ENCODE measurements at places on chromosomes 4 and X.

DNA sequence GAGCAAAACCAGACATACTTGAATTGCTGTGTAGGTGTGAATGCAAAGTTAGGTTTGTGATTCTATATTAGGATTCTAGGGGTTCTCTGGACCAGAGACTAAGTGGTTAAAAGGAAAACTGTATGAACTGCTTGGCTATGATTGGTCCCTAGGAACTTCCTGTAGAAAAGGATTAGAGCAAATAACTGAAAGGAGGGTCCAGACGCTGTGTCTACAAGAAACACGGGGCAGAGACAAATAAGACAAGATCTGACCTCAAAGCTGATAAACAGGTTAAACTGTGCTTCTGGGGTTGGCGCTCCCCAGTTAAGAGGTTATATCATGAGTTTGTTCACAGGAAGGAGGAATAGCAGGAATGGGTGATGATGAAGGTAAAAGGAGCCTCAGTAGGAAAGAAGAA, 183.6 kb downstream of the MGST2 start:
- no peak for DNase-seq

DNA sequence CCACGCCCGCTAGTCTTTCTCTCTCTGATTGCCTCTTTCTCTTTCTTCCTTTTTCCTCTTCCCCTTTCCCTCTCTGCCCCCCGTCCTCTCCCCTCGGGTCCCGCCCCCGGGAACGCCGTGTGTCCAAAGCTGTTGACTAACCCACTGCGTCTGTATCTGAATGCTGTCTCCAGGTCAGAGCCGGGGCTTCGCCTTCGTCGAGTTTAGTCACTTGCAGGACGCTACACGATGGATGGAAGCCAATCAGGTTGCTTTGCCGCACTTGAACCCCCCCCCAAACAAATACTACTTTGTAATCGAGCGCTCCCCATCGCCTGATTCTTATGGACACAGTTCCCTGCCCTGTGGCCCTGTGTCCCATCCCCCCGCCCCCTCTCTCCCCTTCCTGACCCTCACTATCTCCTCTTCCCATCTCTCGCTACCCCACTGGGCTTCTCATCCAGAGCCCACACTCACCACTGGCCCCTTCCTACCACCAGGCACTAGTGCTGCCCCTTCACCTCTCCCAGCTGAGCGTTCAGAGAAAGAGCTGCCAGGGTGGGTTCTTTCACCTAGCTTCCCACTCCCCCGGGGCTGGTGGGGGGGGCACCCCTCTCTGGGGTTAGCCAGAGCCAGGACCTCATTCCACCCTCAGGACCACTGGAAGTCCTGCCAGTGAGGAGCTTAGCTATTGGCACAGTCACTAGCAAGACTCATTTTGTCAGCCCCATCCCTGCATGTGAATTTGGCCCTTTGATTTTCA, 18.6 kb upstream of the UBA1 start:
- no peak for DNase-seq

DNA sequence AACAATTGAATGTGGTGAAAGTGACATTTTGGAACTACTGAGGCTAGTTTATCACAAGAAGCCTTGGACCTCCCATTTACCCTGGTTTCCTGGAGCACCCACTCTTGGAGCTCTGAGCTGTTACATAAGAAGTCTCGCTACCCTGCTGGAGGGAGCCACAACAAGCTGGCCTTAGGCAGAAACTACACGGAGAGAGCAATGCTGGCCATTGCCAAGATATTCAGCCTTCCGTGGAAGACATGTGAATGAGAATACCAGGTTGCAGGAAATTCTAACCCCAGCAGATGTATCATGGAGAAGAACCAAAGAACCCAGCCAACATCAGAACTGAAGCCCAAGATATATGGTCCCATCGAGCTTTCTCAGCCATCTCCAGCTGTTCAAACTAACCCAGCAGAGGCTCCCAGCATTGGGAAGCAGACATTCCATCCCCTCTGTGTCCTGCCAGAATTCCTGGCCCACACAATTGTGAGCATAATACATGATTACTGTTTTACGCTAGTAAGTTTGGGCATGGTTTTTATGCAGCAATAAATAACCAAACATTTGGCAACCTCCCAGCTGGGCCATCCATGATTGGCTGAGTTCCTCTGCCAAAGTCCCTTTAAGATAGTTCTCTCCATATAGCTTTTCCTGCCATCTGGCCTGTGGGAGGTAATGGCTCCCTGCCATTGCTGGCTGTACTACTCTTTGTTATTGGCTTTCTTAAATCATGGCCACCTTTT, 17.9 kb upstream of the PDE5A start:
- DNase-seq, result no peak

DNA sequence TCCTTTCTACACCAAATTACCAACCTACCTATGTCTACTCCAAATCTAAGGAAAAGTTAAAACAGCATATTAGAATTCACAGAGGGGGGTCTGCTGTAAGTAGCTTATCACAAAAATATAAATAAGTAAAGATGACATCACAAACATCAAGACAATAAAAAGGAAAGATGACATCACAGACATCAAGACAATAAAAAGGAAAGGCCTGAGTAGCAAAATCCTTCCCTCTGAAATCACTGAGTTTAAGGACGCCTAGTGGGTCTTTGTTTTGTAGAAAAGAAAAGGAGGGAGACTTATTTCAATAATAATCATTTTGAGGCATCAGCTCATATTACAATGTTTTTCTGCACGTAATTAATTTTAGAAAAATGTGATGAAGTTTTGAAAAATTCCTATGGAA, 707.0 kb upstream of the GRID2 start:
- no peak for DNase-seq

GRCh38 chr4:96173756-96174155, 333.9 kb downstream of the PDHA2 start:
- no peak for DNase-seq

- DNase-seq, result peak; percentile 5
Measured at GRCh38 chr4:10582059-10582686, 102.4 kb downstream of the CLNK start.

GRCh38 chrX:8730812-8731558, 952 bp downstream of the ANOS1 start:
- no peak for DNase-seq

DNA sequence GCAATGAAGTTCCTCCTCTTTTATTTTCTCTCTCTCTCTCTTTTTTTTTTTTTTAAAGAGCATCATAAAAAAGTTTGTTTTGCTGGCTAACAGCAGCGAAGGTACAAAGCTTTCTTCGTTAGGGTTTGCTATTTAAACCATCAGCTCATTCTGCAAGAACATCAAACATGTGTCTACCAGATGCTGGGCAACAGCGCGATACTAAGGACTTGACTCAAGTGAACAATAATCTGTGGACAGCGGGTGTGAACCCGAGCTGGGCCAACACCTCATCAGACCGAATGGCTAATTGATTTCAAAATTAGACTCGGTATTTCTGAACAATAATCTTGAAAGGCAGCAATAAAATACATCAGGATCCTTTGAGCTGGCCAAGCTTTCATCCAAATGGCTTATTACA, 246.4 kb downstream of the FBXO8 start:
- DNase-seq, result no peak

DNA sequence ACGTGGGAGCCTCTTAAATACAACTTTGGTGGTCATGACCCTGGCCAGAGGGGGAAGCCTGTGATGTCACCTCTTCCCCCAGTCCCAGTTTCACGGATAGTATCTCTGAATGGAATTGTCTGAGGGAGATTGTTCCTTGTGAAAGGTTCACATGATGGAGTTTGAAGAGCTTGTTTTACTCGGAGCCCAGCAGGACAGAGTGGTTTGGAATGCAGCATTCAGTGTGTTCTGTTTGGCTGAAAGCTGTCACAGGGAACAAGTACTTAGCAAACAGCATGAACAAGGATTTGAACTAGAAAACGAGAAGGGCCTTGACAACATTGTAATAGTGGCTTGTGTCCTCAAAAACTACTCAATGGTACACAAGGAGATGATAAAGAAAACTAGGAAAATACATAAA, 133.9 kb upstream of the CXorf66 start:
- no peak for DNase-seq

GRCh38 chr4:5378002-5378401, 326.7 kb downstream of the STK32B start:
- DNase-seq, result no peak

DNA sequence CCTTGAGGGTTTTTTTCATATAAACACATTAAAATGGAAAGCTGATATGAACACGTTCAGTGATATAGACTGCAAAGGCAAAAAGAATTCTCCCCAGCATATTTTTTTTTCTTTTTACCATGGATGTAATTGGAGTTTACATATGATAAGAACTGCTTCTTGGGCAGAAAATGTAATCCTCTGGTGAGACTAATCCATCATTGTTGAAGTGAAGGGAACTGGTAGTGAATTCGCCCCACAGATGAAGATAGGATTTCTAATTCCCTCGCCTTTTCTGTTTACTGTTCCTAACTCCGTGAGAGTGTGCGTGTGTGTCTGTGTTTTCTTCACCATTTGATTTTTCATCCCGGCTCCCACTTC, 88.9 kb downstream of the GPR143 start:
- no peak for DNase-seq

- no peak for DNase-seq
Measured at GRCh38 chrX:34810364-34810763, 132.2 kb upstream of the FAM47B start.

- DNase-seq, result peak; percentile 19
Measured at GRCh38 chrX:136779346-136779781, 1.4 kb downstream of the ARHGEF6 start.

GRCh38 chrX:74781507-74782034, 143.7 kb downstream of the NEXMIF start:
- DNase-seq, result no peak

DNA sequence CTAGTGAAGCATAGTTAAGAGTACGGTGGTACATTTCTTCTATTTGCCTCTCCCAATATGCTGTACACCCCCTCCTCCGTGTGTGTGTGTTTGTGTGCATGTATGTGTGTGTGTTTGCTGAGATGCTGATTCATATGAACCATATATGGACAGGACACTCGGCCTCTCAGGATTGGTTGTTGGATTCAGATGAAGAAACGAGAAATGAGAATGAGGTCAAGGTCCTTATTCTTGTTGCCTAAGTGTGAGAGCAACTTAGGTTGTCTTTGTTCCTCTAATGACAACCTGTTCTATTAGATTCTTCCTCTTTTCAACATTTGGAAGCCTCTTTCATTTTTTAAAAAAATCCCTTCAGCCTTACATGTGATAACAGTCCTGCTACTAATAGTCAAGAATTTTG, 1387.6 kb downstream of the STIM2 start:
- no peak for DNase-seq

- DNase-seq, result no peak
Measured at GRCh38 chrX:23820235-23820782, 37.3 kb downstream of the SAT1 start.

DNA sequence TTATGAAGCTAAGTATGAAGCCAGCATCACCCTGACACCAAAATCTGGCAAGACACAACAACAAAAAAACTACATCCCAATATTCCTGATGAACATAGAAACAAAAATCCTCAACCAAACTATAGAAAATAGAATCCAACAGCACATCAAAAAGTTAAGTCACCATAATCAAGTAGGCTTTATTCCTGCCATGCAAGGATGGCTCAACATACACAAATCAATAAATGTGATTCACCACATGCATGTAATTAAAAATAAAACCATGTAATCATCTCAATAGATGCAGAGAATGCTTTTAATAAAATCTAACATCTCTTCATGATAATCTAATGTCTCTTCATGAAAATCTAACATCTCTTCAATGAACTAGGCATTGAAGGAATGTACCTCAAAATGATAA, 249.4 kb upstream of the GK2 start:
- DNase-seq, result no peak

- DNase-seq, result no peak
Measured at GRCh38 chrX:13411496-13412207, 91.8 kb upstream of the ATXN3L start.

GRCh38 chrX:15737190-15737958, 696 bp upstream of the CA5B start:
- DNase-seq, result no peak

DNA sequence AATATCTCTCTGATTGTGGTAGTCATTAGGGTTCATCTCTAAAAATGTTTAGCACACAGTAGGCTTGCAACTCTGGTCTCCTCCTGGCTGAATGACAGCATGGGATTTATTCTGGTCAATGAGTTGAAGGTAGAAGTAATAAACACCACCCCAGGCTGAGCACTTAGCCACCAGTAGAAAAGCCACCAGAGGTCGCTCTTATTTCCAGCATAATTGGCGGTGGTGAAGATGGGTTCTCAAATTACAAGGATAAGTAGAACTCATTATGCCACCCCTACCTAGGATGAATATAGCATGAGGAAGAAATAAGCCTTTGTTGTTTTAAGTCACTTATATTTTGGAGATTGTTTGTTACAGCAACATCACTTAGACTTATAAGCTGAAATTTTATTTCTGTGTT, 302.7 kb downstream of the GPM6A start:
- no peak for DNase-seq
